Activated CD4-positive, alpha-beta T cell treated with anti-CD3 and anti-CD28 coated beads for 36 hours (primary cell): ENCODE measurements at places on chromosomes 4 and X. TPM values are rescaled to one million over a fixed set of nuclear protein-coding genes. Genes with fewer than 3 reads are reported as not detected.

GRCh38 chrX:102515975-102516941, at the start of gene TMSB15A:
Gene TMSB15A, minus strand, starts transcription at chrX:102516739.
- peak; percentile 75 for DNase-seq

- DNase-seq = no peak
These were observed 13.2 kb downstream of the MTTP start for GRCh38 chr4:99587803-99588202.

GRCh38 chrX:68658530-68658929, 11.1 kb downstream of the STARD8 start:
- no peak for DNase-seq

GRCh38 chr4:104205116-104205515, 289.6 kb downstream of the CXXC4 start:
- no peak for DNase-seq

DNA sequence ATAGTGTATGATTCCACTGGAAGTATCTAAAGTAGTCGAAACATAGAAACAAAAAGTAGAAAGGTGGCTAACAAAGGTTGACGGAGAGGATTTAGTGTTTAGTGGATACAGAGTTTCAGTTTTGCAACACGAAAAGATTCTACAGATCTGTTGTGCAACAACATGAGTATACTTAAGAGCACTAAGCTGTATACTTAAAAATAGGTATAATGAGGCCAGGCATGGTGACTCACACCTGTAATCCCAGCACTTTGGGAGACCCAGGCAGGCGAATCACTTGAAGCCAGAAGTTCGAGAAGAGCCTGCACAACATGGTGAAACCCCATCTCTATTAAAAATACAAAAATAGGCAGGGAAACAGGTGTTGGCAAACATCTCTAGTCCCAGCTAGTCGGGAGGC, 7.9 kb upstream of the ATRX start:
- no peak for DNase-seq

- peak; percentile 22 for DNase-seq
These were observed 57.2 kb upstream of the BEX4 start for GRCh38 chrX:103157496-103158316.

PITX2 gene
- 0.09 TPM for total RNA-seq

DNA sequence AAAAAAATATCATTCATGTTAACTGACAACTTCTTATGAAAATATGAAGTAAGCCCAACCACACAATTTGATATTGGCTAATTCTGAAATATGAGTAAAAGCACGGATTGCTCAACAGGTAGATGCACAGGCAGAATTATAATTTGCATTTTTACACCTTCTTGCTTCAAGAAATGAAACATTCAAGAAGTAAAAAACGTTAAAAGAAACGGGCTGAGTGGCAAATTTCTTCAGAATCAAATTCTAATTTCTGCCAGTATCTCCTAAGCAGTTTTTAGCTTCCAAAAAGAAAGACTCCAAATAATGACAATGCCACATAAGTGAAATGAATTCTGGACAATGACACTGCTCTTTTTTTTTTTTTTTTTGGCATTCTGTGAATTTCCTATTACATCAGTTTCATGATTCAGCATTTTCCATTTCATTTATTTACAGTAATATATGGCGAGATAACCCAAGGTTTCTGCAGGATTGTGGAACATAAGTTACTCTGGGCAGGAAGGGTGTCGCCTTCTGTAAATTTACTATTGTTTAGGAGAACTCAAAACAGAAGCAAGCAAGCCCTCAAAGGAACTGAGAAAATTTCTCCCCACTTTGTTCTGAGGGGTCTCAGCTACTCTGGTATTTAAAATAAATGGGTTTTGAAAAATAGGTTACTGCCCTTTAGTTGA, 1.4 kb downstream of the SEL1L3 start:
- DNase-seq = no peak

KLB gene
- total RNA-seq = not detected

DNA sequence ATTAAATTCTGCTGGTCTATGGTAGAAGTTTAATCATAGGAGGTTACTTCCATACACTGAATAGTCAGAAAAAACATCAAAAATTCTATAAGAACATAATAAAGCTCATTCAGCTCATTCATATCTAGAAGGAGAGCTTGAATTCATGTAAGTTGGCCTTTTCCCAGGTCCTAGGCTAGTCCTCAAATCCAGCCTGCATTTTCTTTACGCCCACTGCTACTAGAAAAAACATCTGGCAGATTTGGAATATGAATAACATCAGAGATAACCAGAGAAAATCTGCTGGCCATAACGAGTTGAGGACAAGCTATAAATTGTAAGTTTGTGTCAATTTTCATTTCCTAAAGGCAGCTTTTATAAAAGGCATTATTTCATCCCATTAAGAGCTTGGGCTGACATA, 95.5 kb downstream of the MXRA5 start:
- no peak for DNase-seq

DNA sequence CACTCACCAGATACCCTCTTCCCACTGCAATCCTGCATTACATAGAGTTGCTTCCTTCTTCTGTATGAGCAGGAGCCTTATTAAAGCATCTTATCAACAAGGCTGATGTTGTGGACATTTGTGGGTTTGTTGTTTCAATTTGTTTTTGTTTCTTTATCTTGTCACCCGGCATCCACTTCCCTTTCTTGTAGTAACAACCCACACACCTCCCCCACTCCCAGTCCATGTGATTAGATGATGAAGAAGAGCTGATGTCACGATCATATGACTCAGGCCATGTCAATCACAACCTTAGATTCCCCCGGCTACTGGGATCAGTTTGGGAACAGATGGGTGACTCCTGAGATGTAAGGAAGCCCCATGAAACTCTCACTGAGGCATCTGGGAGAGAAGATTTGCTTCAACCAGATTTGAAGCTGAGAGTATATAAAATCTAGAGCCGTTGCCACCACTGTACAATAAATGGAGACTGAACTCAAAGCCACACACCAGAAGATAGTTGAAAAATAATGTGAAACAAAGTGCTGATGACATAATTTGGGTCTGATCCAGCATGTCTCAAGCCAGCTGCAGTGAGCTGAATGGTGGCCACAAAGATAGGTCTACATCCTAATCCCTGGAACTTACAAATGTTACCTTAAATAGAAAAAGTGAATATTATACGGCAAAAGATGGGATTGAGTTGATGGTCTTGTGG, 34.1 kb upstream of the SRD5A3 start:
- DNase-seq = no peak

PPA2 gene
- 76.3 TPM for total RNA-seq

CAPN6 gene
- total RNA-seq = not detected

- DNase-seq = no peak
These were observed 165.5 kb downstream of the HS3ST1 start for GRCh38 chr4:11263208-11263607.

DNA sequence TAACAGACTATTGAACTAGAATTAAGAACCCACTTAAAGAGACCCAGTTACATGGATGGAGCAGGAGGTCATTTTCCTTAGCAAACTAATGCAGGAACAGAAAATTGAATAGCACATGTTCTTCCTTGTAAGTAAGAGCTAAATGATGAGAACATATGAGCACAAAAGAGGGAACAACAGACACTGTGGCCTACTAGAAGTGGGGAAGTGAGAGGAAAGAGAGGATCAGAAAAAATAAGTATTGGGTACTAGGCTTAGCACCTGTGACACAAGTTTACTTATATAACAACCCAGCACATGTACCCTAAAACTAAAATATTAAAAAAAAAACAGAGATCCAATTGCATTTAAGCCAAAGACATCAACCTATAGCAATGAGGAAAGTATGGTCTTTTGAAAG, 26.2 kb downstream of the ARAP2 start:
- DNase-seq = no peak

CCNA2 gene
- total RNA-seq = 113 TPM

SERTM2 gene
- not detected for total RNA-seq

- no peak for DNase-seq
These were observed 112.4 kb upstream of the NOCT start for GRCh38 chr4:138903185-138903584.

NEK1 gene
- 9.5 TPM for total RNA-seq

PHF8 gene
- 47.4 TPM for total RNA-seq

GC gene
- total RNA-seq = not detected

DNA sequence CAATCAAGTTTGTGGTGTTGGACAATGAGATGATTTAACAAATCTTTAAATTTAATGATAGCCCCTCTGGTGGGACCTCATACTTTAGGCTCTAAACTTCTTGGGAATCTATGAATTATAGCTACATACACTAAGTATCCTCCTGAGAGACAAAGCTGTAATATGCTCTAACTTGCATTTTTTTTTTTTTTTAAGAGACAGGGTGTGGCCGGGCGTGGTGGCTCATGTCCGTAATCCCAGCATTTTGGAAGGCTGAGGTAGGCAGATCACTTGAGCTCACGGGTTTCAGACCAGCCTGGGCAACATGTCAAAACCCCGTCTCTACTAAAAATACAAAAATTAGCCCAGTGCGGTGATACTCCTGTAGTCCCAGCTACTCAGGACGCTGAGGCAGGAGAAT, 23.3 kb upstream of the COQ2 start:
- DNase-seq = no peak

DNA sequence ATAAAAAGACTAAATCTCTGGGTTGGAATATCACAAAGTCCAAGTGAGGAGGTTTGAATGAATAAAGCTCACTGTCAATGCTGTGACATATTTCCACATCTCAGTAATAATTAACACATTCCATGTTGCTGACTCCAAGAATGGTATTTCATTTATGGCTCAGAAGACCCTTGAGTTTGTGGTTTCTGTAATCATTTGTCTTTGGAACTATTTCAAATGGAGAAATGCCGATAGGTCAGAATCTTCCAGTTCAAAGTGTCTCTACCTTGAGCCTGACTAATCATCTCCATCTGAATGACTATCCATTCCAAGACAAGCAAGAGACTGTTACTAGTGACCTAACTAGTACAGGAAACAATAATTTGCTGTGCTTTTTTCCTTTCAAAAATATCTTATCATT, 24.2 kb upstream of the SLC2A9 start:
- no peak for DNase-seq

GATB gene
- total RNA-seq = 21.2 TPM
